ENCODE measurements at places on chromosomes 1 and 21. TPM values are rescaled to one million over a fixed set of nuclear protein-coding genes. Genes with fewer than 3 reads are reported as not detected.

GRCh38 chr1:228794173-228794572 is 58.9 kb downstream of the RHOU start:
- DNase-seq: peak; percentile 62

GRCh38 chr1:66000033-66000637 is 207.4 kb downstream of the PDE4B start:
- DNase-seq: no peak

- no peak for DNase-seq
Observed at GRCh38 chr21:46161633-46162592, 6.5 kb upstream of the FTCD start.

- no peak for DNase-seq
Observed at GRCh38 chr1:177706977-177707376, 262.9 kb downstream of the SEC16B start.

TTLL7 gene
- total RNA-seq: 4.1 TPM

SLC35F3 gene
- 6.5 TPM for total RNA-seq

DNA sequence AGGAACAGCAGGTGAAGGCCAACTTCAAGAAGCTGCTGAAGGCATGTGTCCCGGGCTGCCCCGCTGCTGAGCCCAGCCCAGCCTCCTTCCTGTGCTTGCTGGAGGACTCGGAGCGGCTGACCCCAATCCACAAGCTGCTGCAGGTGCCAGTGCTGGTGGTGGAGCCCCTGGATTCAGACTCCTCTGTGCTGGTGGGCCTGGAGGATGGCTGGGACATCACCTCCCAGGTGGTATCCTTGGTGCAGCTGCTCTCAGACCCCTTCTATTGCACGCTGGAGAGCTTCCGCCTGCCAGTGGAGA is 20.1 kb upstream of the NPPB start:
- DNase-seq: no peak

DNA sequence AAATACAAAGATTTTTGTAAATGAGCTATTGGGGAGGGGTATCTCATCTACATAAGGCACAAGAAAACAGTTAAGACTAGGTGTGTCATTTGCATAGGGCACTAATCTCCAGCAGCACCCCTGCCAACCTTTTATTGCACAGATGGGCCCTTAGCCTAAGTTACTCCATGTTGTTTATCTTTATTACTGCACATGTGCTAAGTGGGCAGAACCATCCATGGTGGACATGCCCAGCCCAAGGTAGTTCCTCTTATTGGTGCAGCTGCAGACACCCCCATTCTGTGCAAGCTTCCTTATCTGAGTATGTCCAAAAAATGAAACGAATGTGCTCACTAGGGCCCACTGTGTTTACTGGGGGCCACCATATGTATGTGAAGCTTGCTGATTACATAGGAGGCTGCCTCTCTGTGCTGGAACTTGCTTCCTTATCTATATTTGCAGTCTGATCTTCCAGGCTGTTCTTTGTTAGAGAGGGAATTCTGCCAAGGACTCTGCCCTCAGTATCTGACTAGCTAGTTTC is 77.3 kb upstream of the NEK7 start:
- no peak for DNase-seq

- no peak for DNase-seq
Observed at GRCh38 chr21:25313829-25314228, 293.5 kb downstream of the MRPL39 start.

GRCh38 chr1:95340061-95340460 is 106.1 kb downstream of the RWDD3 start:
- no peak for DNase-seq

DNA sequence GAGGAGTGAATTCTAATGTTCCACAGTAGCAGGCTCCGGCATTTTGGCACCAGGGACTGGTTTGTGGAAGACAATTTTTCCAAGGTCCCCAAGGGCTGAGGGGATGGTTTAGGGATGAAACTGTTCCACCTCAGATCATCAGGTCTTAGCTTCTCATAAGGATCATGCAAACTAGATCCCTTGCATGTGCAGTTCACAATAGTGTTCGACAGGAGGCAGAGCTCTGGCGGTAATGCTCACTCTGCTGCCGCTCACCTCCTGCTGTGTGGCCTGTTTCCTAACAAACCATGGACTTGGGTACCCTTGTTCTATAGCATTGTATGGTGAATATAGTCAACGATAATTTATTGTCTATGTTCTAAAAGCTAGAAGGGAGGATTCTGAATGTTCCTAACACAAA is 16.6 kb downstream of the CRNN start:
- DNase-seq: no peak

ANKRD45 gene
- total RNA-seq: not detected

DNA sequence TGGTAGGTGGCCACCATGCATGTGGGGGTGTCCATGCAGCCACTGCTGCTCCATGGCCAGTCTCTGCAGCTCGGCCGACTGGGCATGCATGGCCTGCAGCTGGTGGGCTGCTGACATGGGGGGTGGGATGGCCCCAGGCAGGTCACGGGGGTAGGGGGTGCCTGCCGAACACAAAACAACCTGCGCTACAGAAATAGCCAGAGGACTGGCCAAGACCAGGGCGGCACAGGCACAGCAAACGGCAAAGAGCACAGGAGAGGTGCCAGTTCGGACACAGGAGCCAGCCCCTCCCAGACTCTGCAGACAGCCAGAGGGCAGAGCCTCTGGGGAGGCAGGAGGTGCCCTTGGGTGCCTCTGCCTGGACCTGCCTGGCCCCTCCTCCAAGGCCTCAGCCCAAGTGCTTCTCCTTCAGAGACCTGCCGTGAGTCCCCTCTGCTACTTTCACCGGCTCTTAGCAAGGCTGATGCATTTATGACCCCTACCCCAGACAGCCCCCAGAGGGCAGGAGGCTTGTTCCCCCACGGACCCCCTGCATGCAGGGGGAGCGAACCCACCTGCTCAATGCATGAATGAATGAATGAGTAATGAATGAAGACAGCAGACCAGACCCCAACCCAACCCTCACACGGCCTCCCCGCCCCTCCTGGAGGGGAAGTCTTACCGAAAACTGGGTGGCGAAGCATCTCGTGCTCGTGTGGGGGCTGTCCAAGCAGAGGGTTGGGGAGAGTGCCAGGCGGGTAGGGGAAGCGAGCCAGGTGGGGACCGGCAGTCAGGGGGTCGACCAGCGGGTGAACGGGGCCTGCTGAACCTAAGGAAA is 37.7 kb downstream of the SLC45A1 start:
- no peak for DNase-seq

SPRR2E gene
- total RNA-seq: not detected

DNA sequence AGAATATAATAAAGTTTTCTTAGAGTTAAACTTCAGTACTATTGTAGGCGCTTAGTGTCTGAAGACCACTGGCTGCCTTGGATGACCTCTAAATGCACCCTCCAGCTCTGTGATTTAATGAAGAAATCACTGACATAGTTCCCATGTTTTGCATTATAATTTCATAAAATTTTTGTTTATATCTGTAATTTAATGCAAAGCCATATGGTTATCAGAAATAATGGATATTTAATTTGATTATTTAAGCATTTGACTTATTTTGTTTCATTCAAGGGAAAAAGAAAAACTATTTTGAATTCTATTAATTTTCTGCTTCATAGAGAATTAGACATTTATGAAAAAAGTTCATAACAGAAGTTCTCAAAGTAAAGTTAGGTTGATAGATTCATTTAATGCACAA is 18.6 kb downstream of the CRB1 start:
- DNase-seq: no peak

SCAF4 gene
- total RNA-seq: 64.2 TPM

RBBP5 gene
- total RNA-seq: 24.7 TPM

DNA sequence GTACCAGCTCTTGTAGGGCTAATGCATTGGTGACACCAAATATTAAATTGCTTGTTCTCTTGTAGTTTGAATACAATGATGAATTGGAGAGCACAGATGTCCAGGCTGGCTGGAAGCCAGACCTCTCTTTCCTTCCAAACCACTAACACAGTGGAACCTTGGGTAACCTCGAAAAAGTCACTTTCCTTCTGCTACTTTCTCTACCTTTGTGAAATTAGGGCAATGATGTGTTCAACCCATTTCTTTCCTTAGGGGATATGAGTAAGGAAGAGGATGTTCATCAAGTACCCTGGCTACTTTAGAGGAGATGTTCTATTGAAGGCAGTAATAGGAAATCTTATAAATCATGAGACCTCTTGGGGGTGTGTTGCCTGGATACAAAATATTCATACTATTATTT is 55.7 kb downstream of the XCL2 start:
- DNase-seq: no peak

CFHR2 gene
- not detected for total RNA-seq

GRCh38 chr1:230220478-230220877 is 153.4 kb downstream of the GALNT2 start:
- DNase-seq: no peak

- DNase-seq: no peak
Observed at GRCh38 chr1:32937061-32937460, 27.5 kb downstream of the RNF19B start.

- no peak for DNase-seq
Observed at GRCh38 chr1:56577406-56578137, 1.8 kb downstream of the PLPP3 start.

DNA sequence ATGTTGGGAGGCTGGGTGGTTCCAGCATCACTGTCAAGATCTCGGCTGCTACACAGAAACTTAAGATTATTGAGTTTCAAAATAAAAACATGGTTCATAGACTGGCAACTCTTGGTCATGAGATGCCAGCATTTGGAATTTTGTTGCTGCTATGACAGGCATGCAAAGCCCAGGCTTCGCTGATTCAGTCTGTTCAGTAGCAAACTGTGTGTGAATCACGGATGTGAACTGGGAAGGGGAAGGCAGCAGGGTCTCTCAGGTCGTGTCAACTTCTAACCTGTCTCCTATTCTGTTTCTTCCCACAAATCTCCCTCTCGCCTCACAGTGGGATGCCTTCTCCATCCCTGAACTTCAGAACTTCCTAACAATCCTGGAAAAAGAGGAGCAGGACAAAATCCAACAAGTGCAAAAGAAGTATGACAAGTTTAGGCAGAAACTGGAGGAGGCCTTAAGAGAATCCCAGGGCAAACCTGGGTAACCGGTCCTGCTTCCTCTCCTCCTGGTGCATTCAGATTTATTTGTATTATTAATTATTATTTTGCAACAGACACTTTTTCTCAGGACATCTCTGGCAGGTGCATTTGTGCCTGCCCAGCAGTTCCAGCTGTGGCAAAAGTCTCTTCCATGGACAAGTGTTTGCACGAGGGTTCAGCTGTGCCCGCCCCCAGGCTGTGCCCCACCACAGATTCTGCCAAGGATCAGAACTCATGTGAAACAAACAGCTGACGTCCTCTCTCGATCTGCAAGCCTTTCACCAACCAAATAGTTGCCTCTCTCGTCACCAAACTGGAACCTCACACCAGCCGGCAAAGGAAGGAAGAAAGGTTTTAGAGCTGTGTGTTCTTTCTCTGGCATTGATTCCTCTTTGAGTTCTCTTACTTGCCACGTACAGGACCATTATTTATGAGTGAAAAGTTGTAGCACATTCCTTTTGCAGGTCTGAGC is 25.5 kb downstream of the EIF2D start:
- DNase-seq: no peak

GRCh38 chr1:214075999-214076707 is 88.4 kb downstream of the PROX1 start:
- no peak for DNase-seq

UBL4B gene
- not detected for total RNA-seq

GRCh38 chr1:50195205-50195604 is 86.5 kb downstream of the ELAVL4 start:
- DNase-seq: no peak

DNA sequence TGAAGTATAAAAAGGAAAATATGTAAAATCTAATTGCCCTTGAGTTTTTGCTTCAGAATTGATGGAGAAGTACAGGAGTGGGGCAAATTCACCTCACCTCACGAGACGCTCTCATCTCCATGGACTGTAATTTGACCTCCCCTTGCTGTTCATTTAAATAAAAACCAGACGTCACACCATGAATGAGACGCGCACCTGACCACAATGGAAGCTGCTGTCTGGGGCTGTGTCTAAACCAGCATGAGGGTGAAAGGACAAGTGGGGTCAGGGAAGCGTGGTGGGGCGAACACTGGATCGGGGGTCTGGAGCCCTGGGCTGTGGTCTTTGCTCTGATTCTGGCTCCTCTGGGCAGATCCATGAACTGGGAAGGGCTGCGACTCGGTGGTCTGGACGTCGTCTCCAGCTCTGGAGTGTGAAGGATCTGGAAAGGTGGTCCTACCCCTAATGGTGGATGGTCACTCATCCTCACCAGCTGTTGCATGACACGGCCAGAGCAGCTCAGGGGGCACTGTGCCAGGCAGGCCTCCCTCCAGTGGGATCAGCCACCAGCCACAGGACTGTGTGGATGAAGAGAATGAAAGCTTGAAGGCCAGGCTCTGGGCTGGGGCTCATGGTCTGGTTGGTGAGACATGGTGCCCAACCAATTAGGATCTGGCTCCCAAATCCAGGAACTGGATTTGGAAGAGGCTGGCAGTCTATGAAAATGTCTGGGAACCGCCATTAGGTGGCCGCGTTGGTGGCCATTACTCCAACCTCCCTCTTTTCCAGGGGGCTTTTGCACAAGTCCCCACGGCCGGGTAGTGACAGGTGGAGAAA is 728.6 kb downstream of the PTPRU start:
- DNase-seq: no peak

HCN3 gene
- 2.5 TPM for total RNA-seq

FAM229A gene
- 8.2 TPM for total RNA-seq

SFN gene
- total RNA-seq: 2.4 TPM

DNA sequence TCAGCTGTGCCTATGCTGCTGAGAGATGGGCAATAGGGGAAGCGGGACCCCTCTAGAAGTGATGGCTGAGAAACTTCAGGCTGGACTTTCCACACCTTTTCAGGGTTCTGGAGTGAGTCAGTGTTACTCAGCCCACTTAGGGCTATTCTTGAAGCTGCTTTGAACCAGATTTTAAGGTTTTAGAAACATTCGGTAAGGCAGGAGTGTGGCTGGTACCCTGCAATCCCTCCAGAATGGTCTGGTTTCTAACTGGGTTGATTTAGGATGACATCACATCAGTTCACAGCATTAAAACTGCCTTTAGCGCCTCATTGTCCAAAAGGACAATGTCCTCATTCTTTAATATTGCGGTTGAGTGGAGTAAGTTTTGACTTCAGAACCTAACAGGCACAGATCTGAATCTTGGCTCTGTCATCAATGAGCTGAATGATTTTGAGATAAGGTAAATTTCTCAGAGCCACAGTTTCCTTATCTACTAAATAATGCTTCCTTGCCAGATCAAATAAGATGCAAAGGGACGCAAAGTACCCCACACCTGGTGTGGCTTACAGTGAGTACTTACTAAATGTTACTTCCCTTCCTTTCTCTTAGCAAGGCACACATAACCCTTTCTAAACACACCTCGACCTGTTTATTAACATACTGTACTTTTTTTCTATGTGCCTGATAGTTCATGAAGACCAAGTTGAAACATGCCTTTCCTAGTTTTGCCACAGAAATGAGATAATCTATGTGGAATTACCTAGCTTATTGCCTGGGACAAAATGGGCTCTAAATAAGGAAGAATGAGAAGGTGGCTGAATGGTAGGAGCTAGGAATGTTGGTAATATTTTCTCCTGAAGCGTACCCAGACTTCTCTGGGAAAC is 209.8 kb downstream of the ROR1 start:
- DNase-seq: no peak

CLCA1 gene
- total RNA-seq: not detected

GRCh38 chr1:184096005-184096404 is 44.5 kb downstream of the TSEN15 start:
- no peak for DNase-seq

GRCh38 chr1:190633488-190633887 is 155.8 kb upstream of the BRINP3 start:
- DNase-seq: no peak
